Immature natural killer cell (primary cell): ENCODE measurements at places on chromosomes 6 and 20.
A peak's percentile ranks its signal among the peaks of the same experiment; 100 is the strongest.

DNA sequence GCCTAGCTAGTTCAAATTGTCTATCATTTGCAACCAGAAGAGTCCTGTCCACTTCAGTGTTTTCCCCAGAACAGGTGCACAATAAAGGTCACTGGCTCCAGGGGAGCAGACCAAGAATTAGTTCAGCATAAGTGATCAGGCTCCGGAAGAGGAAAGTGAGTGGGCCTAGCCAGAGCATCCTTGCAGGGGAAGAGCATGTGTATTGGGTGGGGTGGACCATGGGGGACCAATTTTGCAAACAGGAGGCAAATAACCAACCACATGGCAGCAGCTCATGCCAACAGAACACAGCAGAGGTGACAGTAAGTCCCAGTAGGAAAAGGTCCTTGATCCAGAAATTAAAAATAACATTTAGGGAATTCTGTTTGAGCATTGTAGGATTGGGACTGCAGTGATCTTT, 43.2 kb upstream of the CNR1 start:
- DNase-seq: no peak

DNA sequence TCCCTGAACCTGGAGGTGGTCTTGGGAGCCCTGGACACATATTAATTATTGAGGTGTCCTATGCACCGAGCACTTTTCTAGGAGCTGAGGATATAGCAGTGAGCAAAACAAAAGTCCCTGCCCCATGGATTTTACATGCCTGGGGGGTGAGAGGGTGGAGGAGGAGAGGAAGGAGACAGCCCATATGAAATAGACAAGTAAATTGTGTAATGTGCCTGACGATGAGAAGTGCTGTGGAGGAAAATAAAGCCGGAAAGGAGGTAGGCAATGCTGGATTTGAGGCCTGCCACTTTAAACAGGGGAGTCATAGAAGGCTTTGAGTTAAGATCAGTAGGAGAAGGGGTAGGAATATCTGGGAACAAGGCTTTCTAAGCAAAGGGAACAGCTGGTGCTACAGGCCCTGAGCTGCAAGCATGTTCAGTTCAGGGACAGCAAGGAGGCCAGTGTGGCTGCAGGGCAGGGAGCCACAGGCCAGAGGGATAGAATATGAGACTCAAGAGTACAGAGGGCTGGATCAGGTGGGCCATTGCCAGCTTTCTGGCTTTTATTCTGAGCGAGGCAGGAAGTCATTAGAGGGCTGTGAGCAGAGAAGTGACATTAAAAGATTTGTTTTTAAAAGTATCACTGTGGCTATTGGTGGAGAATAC, 19.1 kb upstream of the MYLIP start:
- DNase-seq: no peak

GRCh38 chr6:133804265-133804664, 84.6 kb upstream of the TCF21 start:
- DNase-seq: no peak

- DNase-seq: no peak
Measured at GRCh38 chr6:165662749-165663376, at the start of gene PDE10A. Gene PDE10A, minus strand, starts transcription at chr6:165663241. Its CDS starts 430 bp downstream, at chr6:165662811.

- no peak for DNase-seq
Measured at GRCh38 chr20:64139199-64140060, 24.8 kb upstream of the MYT1 start.

GRCh38 chr6:121956782-121957181, 442.7 kb upstream of the HSF2 start:
- DNase-seq: no peak

DNA sequence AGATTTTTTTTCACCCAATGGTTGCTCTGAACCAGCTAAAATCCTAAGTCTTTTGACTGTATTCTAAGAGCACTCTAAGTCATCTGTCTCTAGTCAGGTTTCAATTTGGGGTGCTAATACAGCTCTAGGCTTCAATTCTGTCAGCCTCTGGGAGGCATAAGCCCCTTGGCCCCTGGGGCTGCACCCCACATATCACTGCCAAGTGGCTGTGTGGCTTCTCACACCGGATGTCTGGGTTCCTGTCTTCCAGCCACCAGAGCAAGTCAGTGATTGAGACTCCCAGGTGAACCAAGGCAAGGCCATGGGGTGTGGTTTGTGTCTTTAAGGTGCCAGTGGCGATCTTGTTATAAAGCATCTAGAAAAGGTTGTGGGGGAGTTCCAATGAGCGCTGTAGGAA, 136.5 kb downstream of the TMEM242 start:
- peak; percentile 7 for DNase-seq

DNA sequence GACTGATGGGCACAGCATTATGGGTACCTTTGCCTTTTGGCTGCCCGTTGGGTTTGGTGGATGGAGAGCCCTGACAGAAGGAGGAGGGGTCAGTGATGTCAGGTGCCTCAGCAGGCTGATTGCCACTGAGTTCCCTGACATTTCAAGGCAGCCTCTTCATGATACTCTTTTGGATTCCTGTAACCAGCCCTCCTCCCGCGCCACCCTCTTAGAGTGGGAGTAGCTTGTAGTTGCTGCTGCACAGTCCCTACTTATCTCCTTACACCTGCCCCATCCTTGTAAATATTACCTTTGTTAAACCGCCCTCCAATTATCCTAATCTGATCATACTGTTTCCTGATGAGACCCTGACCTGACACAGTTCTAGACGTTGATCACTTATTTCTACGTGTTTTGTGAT, 140.0 kb downstream of the CFAP61 start:
- no peak for DNase-seq

DNA sequence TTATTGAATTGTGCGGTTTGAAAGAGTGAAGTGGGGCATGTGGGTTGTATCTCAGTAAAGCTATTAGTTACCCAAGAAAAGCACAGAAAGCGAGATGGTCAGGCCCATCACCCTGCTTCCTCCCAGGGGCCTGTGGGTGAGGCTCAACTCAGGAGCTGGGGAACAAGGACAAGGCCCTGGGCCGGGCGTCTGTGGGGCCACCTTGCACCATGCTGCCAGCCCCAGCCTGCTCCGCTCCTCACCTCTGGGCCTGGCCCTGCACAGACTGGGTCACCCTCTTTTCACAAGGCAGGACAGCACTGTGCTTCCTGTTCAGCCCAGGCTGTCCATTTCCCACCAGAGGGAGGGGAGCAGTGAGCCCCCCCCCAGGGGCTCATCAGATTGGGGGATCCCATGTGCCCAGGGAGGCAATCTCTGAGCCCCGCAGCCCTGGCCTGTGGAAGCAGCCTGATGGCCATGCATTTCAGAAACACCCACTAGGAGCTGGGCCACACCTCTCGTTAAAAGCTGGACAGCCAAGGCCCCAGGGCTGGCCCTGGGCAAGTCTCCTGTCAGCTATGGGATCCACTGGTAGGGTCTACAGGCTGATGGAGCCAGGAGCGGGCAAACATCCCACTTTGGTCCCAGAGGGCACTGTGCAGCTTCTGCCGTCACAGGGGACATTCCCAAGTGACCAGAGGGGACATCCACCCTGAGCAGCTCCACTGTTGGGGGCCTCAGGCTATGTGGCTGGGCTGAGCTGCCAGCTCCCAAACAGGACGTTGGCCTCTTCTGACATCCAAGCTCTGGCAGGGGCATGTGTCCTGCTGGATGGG, 55.9 kb downstream of the YTHDF1 start:
- DNase-seq: no peak

GRCh38 chr20:33400812-33401183, 521 bp downstream of the CDK5RAP1 start:
- DNase-seq: no peak

DNA sequence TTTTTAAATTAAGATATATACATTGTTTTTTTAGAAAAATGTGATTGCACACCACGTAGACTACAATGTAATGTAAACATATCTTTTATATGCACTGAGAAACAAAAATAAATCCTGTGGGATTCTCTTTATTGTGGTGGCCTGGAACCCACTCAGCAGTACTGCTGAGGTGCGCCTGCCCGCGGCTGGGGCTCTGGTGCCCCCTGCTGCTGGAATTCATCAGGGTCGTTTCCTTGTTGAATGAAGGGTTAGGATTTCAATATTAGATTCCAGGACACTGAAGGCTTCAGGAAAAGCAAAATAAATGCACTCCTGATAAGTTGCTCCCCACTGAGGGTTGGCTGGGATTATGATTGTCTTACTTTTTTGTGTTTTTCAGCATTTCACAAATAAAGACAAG, 175.8 kb upstream of the GGTLC1 start:
- peak; percentile 58 for DNase-seq

DNA sequence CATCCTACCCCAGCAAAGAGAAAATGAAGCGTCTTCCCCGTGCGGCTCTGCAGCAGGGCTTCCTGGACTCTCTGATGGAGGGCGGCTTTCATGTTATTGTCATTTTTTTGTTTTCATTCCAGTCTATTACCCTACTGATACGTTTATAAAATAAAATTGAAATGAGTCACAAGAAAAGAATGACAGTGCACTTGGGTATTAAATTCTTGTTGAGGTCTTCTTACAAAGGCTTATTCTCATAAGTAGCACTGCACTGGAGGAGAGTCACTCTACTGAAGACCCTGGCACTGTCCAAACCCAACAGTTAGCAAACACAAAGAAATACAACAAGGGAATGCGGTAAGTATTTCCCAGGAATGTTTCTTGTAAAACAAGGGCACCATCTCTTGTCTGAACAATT, 379.3 kb downstream of the MAFB start:
- no peak for DNase-seq

DNA sequence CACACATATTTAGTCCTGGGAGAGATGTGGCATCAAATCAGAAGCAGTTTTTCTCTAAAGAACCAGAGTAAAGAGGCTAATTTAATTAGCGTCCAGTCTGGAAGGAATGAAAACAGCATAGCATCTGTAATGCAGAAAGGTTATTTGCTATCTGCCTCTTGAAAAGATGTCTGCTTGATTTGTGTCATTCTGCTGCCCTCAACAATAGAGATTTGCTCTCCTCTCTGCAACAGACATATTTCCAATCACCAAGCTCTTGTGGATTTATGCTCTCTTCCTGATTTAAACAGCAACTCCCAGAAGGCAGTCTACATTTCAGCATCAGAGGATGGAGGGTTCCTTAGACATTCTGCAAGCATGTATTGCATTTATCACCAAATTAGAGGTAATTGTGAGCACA, 53.5 kb upstream of the AKAP12 start:
- no peak for DNase-seq

DNA sequence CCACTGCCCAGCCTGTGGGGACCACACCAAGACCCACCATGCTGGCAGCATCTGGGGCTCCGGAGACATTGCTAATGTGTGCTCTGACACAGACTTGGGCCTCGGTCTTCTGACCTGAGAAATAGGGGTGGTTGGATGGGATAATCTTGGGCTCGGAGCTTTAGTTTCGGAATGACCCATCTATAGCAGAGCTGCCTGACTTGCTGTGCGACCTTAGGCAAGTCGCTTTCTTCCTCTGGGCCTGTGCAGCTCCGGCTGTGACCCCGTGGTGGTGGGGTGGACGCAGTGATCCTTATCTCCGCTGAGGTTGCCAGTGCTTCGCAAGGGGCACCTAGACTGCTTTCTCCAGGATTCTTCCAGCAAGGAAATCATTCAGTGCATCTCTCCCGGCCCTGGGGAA, 43.7 kb downstream of the CEBPB start:
- no peak for DNase-seq

GRCh38 chr6:30931272-30931671, 698 bp downstream of the SFTA2 start:
- no peak for DNase-seq

GRCh38 chr6:157989541-157990289, 8.1 kb downstream of the SYNJ2 start:
- DNase-seq: no peak

DNA sequence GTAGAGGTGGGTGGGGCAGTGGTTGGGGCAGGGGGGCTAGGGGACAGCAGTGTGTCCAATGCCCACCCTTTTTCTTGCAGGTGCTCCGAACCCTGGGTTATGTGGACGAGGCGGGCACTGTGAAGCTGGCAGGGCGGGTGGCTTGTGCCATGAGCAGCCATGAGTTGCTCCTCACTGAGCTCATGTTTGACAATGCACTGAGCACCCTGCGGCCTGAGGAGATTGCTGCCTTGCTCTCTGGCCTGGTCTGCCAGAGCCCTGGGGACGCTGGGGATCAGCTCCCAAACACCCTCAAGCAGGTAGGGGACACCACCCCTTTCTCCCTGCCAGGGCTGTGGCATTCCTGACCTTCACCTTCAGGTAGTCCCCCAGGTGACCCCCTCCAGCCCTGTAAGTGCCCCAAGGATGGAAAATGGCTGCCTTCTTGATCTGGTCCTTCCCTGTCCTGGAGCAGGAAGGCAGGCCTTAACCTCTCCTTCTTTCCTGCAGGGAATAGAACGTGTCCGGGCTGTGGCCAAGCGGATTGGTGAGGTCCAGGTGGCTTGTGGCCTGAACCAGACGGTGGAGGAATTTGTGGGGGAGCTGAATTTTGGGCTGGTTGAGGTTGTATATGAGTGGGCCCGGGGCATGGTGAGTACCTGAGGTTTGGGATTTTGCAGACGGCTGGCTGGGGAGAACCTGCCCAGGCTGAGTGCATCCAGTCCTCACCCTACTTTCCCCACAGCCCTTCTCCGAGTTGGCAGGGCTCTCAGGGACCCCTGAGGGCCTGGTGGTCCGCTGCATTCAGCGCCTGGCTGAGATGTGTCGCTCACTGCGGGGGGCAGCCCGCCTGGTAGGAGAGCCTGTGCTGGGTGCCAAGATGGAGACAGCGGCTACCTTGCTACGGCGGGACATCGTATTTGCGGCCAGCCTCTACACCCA, 2.9 kb downstream of the DXO start:
- no peak for DNase-seq

GRCh38 chr6:107122748-107123147, 7.4 kb upstream of the BEND3 start:
- DNase-seq: no peak

GRCh38 chr6:92777146-92777740, 642.1 kb downstream of the EPHA7 start:
- DNase-seq: no peak
